ENCODE measurements at places on chromosomes 7 and 10. TPM values are rescaled to one million over a fixed set of nuclear protein-coding genes. Genes with fewer than 3 reads are reported as not detected.
A peak's percentile ranks its signal among the peaks of the same experiment; 100 is the strongest.

DNA sequence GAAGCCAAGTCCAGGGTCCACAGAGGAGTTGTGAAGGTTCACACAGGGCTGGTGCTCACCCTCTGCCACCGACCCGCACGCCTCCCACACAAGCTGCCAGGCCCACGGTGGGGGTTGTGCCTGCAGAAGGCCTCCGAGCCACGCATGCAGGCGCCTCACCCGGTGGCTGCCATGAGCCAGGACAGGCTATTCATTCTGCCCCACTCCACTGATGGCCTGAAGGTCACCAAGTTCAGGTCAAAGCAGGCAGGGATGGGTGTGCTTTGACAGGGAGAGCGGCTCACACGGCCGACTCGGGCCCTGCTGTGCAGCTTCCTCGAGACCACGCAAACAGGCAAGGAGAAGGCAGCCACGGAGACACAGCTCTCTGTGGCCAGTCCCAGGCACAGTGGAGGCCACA, 143.9 kb downstream of the MAD1L1 start:
- no peak for DNase-seq
- H3K27ac ChIP-seq = no peak overlapping the region
- no peaks in the 10 kb centered on the region for H3K4me1 ChIP-seq

GRCh38 chr10:7857262-7857661, 39.0 kb downstream of the TAF3 start:
- peak overlapping the region; percentile 6 for H3K27ac ChIP-seq
- H3K27me3 ChIP-seq = no peaks in the 10 kb centered on the region
- H3K36me3 ChIP-seq = peaks cover 12% of the 10 kb centered on the region
- peak; percentile 10 for DNase-seq
- H3K4me1 ChIP-seq = peaks cover 58% of the 10 kb centered on the region

DNA sequence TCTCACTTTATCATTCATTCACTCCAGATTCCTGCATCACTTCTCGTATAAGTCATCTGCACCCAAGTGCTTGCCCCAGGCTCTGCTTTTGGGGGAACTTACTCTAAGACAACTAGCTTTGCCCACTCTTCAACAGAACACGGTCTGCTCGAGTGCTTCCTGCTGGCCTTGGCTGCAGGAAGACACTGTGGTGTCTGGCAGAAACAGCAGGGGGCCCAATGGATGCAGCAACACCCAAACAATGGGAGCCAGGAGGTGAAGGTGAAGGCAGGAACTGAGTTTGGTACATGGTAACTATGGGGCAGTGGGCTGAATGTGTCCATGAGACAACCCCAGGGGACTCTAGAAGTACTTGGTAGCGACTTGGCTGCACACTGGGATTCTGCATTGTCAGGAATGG, 344.0 kb downstream of the REEP3 start:
- no peak for DNase-seq
- peaks cover 63% of the 10 kb centered on the region for H3K27me3 ChIP-seq
- H3K4me1 ChIP-seq = peaks cover 22% of the 10 kb centered on the region

Gene MYO3A
- 0.14 TPM for total RNA-seq

DNA sequence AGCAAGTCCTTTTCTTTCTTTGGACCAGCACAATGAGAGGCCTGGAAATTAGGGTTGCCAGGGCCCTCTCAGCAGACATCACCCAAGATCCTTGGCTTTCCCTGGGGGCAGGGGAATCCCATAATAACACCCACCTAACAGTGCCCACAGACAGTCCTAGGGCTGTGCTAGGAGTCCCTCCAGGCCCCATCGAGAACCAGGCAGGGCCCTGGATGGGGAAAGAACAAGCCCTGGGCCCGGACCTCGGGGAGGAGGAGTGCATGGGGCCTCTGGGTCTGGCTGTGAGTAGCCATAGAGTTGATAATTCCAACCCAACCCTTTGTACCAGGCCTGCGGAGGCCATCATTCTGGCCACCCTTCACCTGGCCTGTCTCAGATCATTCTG, 201.2 kb upstream of the ZMIZ1 start:
- H3K4me3 ChIP-seq = no peak overlapping the region
- no peak for DNase-seq
- no peaks in the 10 kb centered on the region for H3K36me3 ChIP-seq

GRCh38 chr7:105920766-105921165, 42.3 kb upstream of the CDHR3 start:
- H3K4me1 ChIP-seq = no peaks in the 10 kb centered on the region
- DNase-seq = no peak
- H3K27me3 ChIP-seq = no peaks in the 10 kb centered on the region

DNA sequence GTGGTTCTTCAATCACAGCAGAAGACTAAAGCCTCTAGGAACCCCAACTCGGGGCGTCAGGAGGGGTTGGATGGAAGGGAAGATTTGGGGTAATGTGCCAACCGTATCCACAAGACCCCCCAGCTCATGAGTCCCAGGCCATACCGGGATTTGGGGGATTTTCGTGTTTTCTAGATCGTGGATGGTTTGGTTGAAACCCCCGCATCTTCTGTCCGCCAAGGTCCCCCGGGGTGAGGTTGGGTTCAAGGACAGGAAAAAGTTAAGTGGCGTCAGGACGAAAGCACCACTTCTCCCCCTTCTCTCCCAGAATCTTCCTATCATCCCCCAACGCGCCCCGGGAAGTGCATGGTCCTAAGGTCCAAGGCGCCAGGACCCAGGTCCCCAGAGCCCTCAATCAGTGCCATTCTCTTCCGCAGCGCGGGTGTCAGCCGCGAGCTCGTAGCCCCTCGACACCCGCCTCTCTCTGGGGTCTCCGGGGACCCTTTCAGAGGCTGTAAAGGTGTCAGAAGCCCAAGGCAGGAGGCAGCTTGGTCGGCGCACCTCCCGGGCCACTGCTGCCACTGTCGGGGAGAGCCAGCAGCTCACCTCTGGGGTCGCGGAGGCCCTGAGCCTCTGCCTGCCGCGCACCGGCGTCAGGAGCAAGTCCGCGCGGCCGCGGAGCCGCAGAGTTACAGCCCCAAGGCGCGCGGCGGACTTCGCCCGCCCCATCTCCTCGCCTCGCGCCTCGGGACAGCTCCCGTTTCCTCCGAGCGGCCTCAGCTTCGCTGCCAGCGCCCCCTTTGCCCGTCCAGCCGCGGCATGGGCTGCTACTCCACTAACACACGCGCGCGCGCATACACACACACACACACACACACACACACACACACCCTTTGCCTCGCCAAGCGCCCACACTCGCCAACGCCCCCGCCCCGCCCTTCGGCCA, 1.5 kb downstream of the MKX start:
- H3K36me3 ChIP-seq = peaks cover 39% of the 10 kb centered on the region
- peak overlapping the region; percentile 85 for H3K4me3 ChIP-seq
- H3K27me3 ChIP-seq = peaks cover 49% of the 10 kb centered on the region

GRCh38 chr7:32206488-32206887, 136.3 kb upstream of the PDE1C start:
- H3K27ac ChIP-seq = no peak overlapping the region
- no peaks in the 10 kb centered on the region for H3K36me3 ChIP-seq
- peaks cover 27% of the 10 kb centered on the region for H3K4me1 ChIP-seq
- no peak overlapping the region for H3K4me3 ChIP-seq
- H3K27me3 ChIP-seq = peaks cover 39% of the 10 kb centered on the region

DNA sequence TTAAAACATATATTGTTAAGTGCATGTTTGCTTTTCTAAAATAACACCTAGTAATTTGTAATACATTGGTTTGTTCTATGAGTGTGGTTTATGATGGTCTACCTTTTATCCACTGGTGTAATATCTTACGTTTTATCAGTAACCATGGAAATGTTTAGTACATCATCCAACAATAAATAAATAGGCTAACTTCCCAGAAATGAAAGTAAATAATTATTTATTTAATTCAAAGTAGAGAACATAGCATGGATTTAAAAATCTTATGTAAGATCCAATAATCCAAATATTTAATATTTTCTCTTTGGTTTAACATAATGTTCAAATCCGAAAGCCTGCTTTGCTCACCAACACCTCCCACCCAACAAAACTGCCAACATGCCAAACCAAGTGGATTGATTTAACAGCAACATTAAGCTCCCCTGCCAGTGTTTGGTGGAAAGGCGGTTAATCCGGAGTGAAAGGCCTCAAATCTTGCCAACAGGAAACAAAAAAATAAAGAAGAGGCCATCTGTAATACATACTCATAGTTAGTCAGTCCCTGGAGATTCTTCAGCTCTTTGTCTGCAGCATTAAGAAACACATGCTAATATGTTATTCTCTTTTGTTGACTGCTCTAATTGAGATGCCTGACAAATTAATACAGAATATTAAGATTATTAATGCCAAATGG, 897.8 kb downstream of the CNTNAP2 start:
- H3K36me3 ChIP-seq = no peaks in the 10 kb centered on the region
- H3K4me1 ChIP-seq = no peaks in the 10 kb centered on the region
- H3K4me3 ChIP-seq = no peak overlapping the region
- no peak for DNase-seq

Gene IKZF1
- 0.28 TPM for total RNA-seq

DNA sequence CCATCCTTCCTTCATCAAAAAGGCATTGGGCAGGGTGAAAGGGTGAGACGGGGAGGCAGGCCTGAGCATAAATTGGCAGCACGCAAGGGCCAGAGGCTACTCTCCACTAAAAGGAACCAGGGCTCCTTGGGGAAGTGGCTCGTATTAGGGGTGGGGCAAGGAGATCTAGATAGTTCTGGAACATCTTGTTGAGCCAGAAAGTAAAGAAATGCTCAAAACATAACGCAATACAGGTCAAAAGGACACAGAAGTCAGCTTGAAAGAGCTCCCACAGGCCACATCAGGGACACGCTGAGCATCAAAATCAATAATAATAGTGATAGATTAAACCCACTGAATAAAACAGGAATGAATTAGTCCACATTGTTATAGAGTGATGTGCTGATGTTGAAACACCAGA, 203.1 kb downstream of the ELMO1 start:
- H3K4me1 ChIP-seq = no peaks in the 10 kb centered on the region
- peaks cover 15% of the 10 kb centered on the region for H3K27me3 ChIP-seq
- no peak overlapping the region for H3K4me3 ChIP-seq
- no peak for DNase-seq

- H3K4me1 ChIP-seq = no peaks in the 10 kb centered on the region
- no peak overlapping the region for H3K4me3 ChIP-seq
- H3K36me3 ChIP-seq = peaks cover 11% of the 10 kb centered on the region
- no peaks in the 10 kb centered on the region for H3K27me3 ChIP-seq
Observed at GRCh38 chr7:27143950-27144780, 684 bp upstream of the HOXA5 start.

Gene INPP5A
- 16.5 TPM for total RNA-seq

- H3K4me1 ChIP-seq = no peaks in the 10 kb centered on the region
- no peak overlapping the region for H3K27ac ChIP-seq
- no peaks in the 10 kb centered on the region for H3K27me3 ChIP-seq
- no peak overlapping the region for H3K4me3 ChIP-seq
- H3K36me3 ChIP-seq = no peaks in the 10 kb centered on the region
Observed at GRCh38 chr7:95303013-95303905, 21.1 kb downstream of the PON1 start.

GRCh38 chr10:78523453-78523852, 489.8 kb downstream of the RPS24 start:
- no peaks in the 10 kb centered on the region for H3K36me3 ChIP-seq
- H3K27me3 ChIP-seq = peaks cover 47% of the 10 kb centered on the region
- H3K27ac ChIP-seq = no peak overlapping the region
- peaks cover 15% of the 10 kb centered on the region for H3K4me1 ChIP-seq
- no peak overlapping the region for H3K4me3 ChIP-seq

Gene FAM241B
- 25.2 TPM for total RNA-seq

Gene CDC14C
- 0.24 TPM for total RNA-seq

DNA sequence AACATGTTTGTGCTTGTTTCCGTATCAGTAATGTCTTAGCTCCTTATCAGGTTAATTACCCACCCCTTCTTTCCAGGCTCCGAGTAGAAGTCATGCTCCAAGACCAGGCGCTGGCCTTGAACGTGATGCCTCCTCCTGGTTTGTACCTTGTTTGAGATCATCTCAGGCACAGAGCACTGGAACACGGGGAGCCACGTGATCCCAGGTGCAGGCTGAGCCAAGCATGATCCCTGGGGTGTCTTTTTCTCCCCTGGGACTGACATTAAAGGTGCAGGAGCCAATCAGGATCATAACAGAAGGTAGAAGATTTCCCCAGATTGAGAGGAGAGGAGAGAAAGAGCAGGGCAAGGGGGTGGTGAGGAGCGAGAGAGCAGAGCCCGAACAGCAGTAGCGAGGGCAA, 626.1 kb upstream of the GALNT17 start:
- no peak overlapping the region for H3K27ac ChIP-seq
- no peaks in the 10 kb centered on the region for H3K36me3 ChIP-seq
- H3K4me1 ChIP-seq = no peaks in the 10 kb centered on the region
- no peaks in the 10 kb centered on the region for H3K27me3 ChIP-seq

GRCh38 chr7:30647589-30648364, 34.5 kb downstream of the CRHR2 start:
- no peaks in the 10 kb centered on the region for H3K27me3 ChIP-seq
- no peak overlapping the region for H3K27ac ChIP-seq
- H3K36me3 ChIP-seq = peaks cover 62% of the 10 kb centered on the region
- DNase-seq = no peak
- H3K4me1 ChIP-seq = peaks cover 9% of the 10 kb centered on the region
- no peak overlapping the region for H3K4me3 ChIP-seq

Gene TMEM236
- total RNA-seq = 0.51 TPM

- H3K27me3 ChIP-seq = peaks cover 8% of the 10 kb centered on the region
- no peaks in the 10 kb centered on the region for H3K36me3 ChIP-seq
- H3K27ac ChIP-seq = no peak overlapping the region
- H3K4me1 ChIP-seq = no peaks in the 10 kb centered on the region
- DNase-seq = no peak
Observed at GRCh38 chr7:141709749-141710148, 1.6 kb downstream of the WEE2 start.

GRCh38 chr10:88944813-88945212, 7.8 kb downstream of the ACTA2 start:
- H3K36me3 ChIP-seq = no peaks in the 10 kb centered on the region
- no peaks in the 10 kb centered on the region for H3K27me3 ChIP-seq
- H3K4me3 ChIP-seq = no peak overlapping the region
- DNase-seq = no peak

DNA sequence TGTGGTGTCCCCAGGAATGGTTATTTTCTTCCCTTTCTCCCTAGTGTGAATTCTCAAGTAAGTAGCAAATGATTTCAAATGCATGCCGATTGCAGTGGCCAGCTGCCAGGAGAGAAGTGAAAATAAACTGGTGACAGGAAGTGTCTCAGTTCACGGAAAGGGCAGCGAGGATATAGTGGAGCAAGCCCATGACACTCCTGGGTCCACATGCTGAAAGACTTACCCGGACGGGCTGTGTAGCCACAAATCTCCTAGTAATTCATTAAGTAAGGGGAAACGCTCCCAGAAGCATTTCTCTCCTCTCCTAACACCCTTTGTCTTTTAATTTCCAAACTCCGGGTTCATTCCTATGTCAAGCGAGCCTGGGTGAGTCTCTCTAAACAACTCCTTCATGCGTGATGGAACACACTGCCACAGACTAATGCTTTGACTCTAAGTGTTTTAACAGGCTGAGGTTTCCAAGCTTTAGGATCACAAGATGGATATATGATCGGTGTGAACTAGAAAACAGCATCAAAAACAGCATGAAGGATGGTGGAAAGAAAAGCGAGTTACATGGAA, 125.6 kb downstream of the CYP26A1 start:
- H3K27me3 ChIP-seq = no peaks in the 10 kb centered on the region
- peaks cover 25% of the 10 kb centered on the region for H3K4me1 ChIP-seq
- peak overlapping the region; percentile 47 for H3K4me3 ChIP-seq
- DNase-seq = peak; percentile 51
